ENCODE measurements at places on chromosomes 2 and 18.

DNA sequence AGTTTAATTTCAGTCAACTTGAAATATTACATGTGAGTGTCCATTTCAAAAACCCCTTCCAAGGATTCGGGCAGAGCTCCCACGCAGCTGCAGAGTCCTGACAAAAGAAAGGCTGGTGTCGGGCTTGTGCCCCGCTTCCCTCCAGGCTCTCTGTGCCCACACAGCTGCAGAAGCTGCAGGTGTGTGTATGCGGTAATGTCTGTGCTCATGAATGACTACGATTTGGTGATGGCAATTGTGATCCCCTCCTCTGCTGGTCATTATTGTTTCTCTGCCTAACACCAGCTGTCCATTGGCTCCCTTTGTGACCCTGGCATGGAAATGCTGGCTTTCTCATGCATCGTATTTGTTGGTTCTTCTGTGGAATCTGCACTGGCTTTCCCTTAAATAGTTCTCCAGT lies 224.8 kb downstream of the NUP35 start:
- no peak for DNase-seq

DNA sequence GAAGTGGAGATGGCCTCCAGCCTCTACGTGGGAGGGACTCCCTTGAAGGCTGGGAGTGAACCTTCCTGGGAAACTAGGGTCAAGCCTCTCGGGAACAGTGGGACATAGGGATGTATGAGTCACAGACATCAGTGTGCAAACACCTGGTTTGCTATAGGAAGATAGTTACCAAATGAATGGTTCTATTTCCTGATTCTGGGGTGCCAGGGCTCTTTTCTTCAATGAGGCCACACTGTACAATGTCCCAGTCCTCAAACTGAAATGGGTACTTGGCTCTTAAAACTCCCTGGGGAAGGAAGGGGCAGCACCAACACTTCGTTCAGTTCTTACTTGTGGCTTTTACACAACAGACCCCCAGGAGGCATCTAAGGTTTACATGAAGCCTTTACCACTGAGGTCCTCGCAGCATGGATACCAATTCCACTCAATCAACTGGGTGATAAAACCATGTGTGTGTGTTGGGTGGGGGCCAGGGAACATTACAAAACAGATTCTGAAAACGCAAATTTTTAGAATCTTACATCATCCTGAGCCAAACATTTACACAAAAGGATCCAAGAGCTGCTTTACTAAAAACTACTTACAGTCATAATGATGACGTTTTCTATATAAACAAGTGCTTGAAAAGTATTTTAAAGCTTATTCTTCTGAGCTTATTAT lies 10.4 kb downstream of the ERFE start:
- DNase-seq, result peak; percentile 93

- peak; percentile 100 for DNase-seq
These were observed 122.1 kb upstream of the RMDN2 start for GRCh38 chr2:37802899-37803379.

GRCh38 chr2:11144738-11145079 lies 10.6 kb upstream of the SLC66A3 start:
- DNase-seq, result no peak

GRCh38 chr18:54532962-54533361 lies 58.1 kb upstream of the DYNAP start:
- DNase-seq, result no peak

DNA sequence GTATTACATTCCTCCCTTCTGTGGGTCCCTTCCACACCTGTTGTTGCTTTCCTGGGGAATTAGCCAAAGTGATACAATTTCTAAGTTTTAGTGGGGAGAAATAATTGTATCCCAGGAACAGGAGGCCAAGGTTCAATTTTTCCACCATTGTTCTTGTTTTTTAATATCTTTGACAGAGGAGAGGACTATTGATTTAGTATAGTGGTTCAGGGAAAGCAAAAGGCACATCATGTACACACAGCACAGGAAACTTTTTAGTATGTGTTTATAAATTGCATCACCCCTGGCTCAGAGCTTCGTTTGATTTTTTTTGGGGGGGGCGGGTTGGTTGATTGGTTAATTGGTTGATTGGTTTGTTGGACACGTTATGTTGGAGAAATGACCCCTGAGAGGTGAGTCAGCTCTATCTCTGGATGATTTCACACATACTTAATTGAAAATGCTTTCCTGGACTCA lies 431.6 kb downstream of the PID1 start:
- no peak for DNase-seq

DNA sequence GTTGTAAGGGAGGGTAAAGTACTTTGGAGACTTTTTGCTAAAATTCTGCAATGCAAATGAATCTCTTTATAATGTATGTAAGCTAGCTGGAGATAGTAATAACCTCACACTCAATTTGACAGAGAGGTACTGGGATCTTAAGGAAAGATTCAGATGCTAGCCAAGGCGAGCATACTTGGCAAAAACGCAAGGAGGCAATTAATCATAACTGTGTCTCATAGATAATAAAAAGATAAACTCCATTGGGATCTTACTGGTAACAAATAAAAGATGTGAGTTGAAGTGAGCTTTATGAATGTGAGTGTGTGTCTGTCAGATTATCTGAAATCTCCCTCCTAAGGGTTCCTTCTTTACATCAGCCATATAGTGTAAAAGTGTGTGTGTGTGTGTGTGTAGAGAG lies 533.0 kb downstream of the TMX3 start:
- no peak for DNase-seq

- DNase-seq, result no peak
These were observed 11.9 kb downstream of the TEX51 start for GRCh38 chr2:126910637-126911036.

DNA sequence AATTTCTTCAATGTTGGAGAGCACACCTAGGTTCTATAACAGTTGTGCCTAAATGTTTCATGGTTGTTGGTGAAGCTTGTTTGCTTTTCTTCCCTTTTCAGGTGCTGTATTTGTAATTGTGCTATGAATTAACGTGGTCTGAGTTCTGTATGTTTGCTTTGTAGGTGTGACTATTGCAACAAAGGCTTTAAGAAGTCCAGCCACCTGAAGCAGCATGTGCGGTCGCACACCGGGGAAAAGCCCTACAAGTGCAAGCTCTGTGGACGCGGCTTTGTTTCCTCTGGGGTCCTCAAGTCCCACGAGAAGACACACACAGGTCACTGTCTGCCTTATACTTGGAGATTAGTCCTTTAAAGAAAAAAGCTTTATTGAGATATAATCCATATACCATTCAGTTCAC lies 91.2 kb downstream of the ZNF236 start:
- DNase-seq, result no peak

DNA sequence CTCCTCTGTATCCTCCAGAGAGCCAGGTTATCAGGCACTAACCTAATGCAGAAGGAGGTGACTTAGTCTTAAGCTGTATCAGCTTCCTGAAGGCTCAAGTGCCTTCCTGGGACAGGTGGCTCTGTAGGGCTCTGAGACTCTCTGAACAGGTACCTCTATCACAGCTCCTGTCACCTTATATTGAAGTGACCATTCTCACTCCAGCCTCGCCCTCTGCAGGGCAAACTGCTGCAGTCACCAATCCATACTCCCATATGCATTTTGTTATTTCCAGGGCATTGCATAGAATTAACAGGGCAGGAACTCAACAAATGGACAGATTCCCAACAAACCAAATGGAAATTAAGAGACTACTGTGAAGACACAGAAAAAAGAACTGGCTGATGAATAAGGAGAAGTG lies 203.0 kb upstream of the REV1 start:
- DNase-seq, result no peak

DNA sequence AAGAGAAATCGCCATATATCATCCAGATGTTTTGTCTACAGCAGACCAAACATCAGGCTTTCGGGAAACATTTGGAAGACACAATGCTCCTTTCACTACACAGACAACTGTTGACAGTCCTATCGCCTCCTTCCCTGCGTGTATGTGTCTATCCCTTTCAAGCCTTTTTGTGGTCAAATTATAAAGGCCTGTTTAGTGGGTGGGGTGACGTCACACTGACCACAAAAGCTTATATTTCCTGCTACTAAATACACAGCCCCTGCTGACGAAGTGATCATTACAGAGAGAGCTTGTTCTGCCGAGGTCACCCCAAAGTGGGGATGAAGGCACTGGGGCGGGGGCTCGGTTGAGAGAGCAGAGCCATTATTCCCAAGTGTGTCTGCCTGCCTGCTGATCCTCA lies 302.7 kb upstream of the TNP1 start:
- DNase-seq, result peak; percentile 83

- DNase-seq, result no peak
These were observed 41.5 kb downstream of the PRELID3A start for GRCh38 chr18:12449051-12449785.

GRCh38 chr2:118103951-118104940 lies 16.0 kb downstream of the INSIG2 start:
- DNase-seq, result no peak

- DNase-seq, result peak; percentile 44
These were observed 57.5 kb downstream of the AP1S3 start for GRCh38 chr2:223779877-223780276.

GRCh38 chr2:3737128-3737527 lies 33.8 kb downstream of the DCDC2C start:
- DNase-seq, result no peak

GRCh38 chr2:197259470-197259999 lies 51.0 kb downstream of the ANKRD44 start:
- DNase-seq, result no peak

GRCh38 chr18:13676471-13676870 lies 49.9 kb downstream of the FAM210A start:
- DNase-seq, result no peak

DNA sequence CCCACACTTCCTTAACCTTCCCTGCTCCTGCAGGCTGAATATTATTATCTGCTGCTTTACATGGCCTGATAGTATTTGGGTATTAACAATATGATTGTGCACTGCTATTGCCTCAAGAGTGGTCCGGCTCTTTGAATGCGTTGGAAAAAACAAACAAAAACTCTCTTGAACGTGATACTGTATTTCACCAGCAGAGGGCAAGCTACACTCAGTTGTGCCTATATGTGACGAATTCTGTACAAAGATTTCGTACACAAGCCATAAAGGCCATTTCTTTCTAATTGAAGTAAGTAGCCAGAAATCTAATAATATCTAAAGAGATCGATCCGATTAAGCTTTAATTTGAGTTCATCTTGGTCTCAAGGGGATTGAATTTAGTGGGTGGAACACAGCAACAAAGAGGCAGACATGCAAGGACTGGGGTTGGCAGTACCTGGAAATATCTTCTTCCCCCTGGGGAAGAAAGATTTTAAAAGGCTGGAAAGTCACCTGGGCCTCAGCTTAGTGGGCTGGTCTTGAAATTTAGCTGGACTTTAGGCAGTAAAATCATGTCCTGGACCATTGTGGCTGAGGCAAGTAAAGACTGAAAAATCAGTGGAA lies 49.3 kb upstream of the RAB6D start:
- DNase-seq, result peak; percentile 50

DNA sequence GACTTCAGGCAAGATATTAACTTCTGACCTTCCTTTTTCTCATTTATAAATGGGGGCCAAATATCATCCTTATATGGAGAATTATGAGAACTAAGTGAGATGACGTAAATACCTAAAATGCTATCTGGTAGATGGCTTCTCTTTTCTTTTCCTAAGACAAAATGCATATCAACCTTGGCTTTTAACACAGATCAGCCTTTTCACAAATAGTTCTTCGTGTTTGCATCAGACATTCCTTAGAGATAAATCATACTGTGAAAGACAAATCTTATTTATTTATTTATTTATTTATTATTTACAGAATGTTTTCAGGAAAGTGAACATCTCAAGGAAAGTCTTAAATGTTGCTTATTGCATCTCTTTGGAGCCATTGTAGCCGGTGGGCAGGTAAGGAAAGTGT lies 62.8 kb downstream of the NBEAL1 start:
- DNase-seq, result peak; percentile 48

DNA sequence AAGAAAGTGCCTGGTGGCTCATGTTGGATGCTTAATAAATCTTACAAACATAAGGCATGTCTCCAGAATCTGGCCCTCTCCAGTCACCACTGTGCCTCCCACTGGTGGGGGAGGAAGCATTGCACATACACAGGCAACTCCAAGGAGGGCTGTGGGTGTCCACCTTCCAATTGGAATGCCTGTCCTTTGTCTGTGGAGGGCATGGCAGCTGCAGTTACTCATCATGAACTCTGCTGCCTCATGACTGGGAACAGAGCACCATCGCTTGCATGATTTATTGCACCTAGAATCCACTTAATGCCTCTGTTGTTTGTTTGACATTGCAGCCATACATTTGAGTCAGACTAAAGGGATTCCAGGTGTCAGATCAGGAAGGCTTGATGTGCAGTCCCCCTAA lies 278.9 kb downstream of the PRKCE start:
- peak; percentile 79 for DNase-seq

GRCh38 chr2:167209784-167210183 lies 321.5 kb downstream of the XIRP2 start:
- DNase-seq, result peak; percentile 35
